ENCODE measurements at places on chromosomes 16 and 17. TPM values are rescaled to one million over a fixed set of nuclear protein-coding genes. Genes with fewer than 3 reads are reported as not detected.

HSD17B2 gene
- polyA plus RNA-seq = not detected

DNA sequence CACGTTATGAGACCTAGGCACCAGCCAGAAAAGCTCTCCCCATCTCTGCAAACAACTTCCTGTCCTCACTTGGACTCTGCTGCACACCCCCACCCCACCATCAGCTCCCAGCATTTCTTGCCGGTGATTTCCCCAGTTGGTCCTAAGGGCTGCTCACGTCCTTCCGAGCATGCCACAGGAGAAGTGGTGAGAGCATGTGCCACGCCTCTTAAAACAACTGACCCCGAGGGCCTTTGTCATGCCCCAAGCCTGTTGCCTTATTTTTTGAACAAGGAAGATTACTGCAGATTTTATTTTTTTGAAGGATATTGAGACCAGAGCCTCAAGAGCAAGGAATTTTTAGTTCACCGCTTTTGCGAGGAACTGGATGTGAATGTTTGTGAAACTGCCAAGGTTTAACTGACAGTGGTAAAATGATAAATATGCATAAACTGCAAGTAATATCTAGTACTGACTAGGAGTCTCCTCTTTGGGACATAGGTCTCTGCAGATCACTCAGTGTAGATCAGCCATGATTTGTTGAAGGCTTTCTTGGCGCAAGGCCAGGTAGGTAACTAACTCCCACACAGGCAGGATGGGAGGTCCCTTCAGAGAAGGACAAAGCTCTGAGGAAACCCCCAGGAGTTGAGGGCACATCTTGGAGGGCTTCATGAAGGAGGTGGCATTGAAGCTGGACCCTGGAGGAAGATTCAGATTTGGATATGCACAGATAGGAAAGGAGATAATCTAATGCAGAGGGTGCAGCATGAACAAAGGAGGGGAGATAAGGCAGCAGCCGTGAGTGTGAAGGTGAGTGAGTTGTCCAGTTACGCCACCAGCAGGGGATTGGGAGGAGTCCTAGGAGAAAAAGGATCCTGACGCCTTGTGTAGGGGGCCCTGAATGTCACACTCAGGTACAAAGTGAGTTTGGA is 44.7 kb downstream of the TMEM132E start:
- no peak for DNase-seq

- peak; percentile 84 for DNase-seq
These were observed 8.5 kb downstream of the TIMM22 start for GRCh38 chr17:1005361-1005946.

- DNase-seq = no peak
These were observed 23.4 kb upstream of the METRNL start for GRCh38 chr17:83055911-83056582.

TP53TG3F gene
- polyA plus RNA-seq = not detected

GRCh38 chr16:28309811-28310311 is 17.5 kb downstream of the SBK1 start:
- DNase-seq = peak; percentile 54

DNA sequence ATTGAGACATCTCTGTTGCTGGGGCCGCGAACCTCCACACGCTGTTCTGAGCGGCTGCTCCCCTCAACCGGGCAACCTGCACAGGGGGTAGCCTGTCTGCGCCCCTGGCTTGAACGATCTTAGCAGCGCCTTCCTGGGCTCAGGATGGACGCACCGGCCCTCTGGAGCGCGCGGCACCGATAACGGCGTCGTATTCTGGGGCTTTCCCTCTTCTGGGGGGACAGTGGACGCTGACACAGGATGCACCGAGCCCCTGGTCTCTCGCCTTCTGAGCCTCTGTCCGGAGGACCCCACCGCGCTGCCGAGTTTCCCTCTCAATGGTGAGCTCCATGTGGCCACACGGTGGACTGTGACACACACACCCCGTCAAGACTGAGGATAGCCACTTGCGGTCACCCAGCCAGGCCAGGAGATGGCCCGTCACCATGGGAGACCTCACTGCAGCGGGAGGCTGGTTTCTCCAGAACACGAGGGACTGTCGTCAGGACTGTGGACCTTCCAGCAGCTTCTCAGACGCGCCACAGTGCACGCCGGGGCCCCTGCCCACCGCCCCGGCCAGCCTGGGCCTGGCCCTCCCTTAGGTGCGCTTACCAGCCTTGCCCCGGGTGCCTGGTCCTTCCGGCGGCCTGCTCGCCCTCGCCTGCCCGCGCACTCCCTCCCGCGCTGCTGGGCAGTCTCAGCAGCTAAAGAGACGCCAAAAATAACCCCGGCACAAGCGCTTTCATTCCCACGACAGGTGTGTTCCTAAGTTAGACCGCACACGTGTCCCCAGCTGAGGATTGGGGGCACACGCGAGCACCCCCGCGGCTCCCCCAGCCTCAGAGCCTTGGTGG is 30.0 kb upstream of the PABPN1L start:
- peak; percentile 76 for DNase-seq

GRCh38 chr17:3447625-3448024 is 14.0 kb upstream of the OR1E2 start:
- no peak for DNase-seq

DNA sequence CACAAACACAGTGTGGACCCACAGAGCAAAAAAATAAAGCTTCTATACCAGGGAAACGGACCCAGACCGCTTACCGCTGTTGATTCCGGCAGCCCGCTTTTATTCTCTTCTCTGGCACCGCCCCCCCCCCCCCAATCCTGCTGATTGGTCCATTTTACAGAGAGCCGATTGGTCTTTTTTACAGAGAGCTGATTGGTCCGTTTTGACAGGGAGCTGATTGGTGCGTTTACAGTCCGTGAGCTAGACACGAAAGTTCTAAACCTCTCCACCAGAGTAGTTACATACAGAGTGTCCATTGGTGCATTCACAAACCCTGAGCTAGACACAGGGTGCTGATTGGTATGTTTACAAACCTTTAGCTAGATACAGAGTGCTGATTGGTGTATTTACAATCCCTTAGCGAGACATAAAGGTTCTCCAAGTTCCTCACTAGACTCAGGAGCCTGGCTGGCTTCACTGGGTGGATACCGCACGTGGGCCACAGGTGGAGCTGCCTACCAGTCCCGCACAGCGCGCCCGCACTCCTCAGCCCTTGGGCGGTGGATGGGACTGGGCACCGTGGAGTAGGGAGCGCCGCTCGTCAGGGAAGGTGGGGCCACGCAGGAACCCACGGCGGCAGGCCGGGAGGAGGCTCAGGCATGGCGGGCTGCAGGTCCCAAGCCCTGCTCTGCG is 92.4 kb downstream of the HAPSTR1 start:
- no peak for DNase-seq

DNA sequence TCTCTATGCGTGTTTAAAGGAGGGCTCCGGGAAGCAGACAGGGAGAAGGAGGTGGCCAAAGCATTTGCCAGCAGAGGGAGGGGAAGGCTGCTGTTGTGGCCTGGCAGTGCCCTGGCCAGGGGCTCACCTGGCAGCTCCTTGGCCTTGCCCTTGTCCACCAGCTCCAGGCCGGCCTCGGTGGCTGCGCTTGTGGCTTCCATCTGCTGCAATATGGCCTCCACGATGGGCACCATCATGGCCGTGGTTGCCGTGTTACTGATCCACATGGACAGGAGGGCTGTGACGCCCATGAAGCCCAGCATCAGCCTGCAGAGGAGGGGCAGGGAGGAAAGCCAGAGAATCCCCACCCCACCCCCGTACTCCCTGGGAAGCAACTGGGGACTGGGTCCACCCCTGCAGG is 9.4 kb downstream of the SLC13A5 start:
- DNase-seq = no peak

GRCh38 chr16:53421248-53421647 is 13.0 kb upstream of the RBL2 start:
- no peak for DNase-seq

- no peak for DNase-seq
These were observed 148.9 kb downstream of the XYLT1 start for GRCh38 chr16:17321824-17322223.

ITGAL gene
- 0.29 TPM for polyA plus RNA-seq

DNA sequence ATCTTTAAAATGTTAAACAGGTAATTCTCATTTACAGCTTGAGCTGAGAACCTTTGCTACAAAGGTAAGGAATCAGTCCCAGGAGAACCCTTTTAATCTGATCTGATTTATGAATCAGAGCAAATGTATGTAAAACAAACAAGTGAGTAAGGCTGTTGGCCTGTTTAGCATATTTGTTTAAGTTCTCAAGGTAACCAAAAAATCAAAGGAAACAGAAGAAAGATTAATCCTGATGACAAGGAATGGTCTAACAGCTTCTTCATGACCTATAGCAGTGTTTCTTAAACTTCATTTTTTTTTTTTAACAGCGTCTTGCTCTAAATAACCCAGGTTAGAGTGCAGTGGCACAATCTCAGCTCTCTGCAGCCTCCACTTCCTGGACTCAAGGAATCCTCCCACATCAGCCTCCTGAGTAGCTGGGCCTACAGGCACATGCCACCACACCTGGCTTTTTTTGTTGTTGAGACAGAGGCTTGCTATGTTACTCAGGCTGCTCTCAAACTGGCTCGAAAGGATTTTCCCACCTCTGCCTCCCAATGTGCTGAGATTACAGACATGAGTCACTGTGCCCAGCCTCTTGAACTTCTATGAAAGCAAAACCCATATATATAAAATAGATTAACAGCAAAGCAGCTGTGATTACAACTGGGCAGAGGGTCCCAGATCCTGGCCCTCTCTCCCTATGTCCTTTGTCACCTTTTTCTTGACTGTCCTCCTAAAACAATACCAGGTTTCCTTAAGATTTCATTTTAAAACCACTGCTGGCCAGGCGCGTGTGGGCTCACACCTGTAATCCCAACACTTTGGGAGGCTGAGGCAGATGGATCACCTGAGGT is 5.1 kb upstream of the JPT1 start:
- DNase-seq = no peak

KRTAP16-1 gene
- polyA plus RNA-seq = not detected

- peak; percentile 86 for DNase-seq
These were observed 1.5 kb downstream of the CCL1 start for GRCh38 chr17:34361478-34362061.

GRCh38 chr17:58191241-58191896 is 1.2 kb upstream of the EPX start:
- DNase-seq = no peak

GRCh38 chr17:75979705-75980187 is 706 bp downstream of the TEN1 start:
- no peak for DNase-seq

SLC22A31 gene
- not detected for polyA plus RNA-seq

- no peak for DNase-seq
These were observed 393.7 kb upstream of the DYNLRB2 start for GRCh38 chr16:80147026-80147655.

BEAN1 gene
- polyA plus RNA-seq = 0.08 TPM

GRCh38 chr16:86611525-86611855 is 33.1 kb downstream of the FOXL1 start:
- no peak for DNase-seq

PRPSAP1 gene
- polyA plus RNA-seq = 24.7 TPM

TMED6 gene
- polyA plus RNA-seq = 0.13 TPM

DNA sequence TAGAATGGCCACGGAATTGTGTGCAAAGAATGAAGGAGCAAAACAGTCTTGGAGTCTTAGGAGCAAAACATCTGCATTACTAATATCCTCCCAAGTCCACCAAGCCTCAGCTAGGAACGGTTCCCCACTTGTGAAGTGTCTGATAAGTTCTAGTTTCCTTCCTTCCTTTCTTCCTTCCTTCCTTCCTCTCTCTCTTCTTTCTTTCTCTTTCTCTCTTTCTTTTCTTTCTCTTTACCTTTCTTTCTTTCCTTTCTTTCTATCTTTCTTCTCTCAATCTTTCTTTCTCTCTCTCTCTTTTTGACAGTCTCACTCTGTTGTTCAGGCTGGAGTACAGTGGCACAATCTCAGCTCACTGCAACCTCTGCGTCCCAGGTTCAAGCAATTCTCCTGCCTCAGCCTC is 160.8 kb downstream of the FOXL1 start:
- DNase-seq = no peak

DNA sequence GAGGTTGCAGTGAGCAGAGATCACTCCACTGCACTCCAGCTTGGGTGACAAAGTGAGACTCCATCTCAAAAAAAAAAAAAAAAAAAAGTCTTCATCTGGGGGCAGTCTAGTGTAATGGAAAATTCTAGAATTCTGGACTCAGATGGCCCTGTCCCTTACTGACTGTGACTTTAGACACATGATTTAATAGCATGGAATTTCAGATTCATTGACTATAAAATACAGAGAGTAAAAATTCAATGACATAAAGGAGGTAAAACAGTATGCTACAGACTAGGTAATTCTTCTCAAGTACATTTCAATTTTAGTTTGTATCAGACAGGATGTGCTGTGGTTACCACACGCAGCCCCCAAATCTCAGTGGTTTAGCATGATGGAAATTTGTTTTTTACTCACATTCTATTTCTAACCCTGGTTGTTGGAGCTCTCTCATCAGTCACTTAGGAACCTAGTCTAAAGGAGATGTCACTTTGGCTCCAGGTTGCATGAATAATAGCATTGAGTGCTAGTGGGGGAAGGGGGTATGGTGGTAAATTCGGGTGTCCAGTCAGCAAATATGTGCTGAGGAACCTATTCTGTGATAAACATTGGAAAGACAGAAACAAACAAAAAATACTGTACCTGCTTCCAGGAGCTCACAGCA is 444.0 kb downstream of the XYLT1 start:
- no peak for DNase-seq

- DNase-seq = no peak
These were observed 350.4 kb downstream of the C16orf95 start for GRCh38 chr16:86966777-86967176.

GRCh38 chr17:63946440-63947363 is 14.6 kb upstream of the CD79B start:
- peak; percentile 76 for DNase-seq

- no peak for DNase-seq
These were observed 8.6 kb downstream of the MAPT start for GRCh38 chr17:45902892-45903346.

DNA sequence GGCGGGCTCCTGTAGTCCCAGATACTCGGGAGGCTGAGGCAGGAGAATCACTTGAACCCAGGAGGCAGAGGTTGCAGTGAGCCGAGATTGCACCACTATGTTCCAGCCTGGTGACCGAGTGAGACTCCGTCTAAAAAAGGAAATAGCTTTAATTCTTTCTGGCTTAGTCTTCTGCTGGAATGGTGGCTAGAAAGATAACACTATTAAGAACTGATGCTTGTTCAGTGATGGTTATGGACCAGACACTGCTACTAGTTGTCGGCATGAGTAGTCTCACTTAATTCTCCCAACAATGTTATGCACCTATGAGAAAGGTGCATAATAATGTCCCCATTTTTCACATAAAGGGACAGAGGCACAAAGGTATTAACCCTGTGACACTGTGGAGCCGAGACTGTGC is 188.7 kb downstream of the HS3ST3A1 start:
- DNase-seq = no peak

DNA sequence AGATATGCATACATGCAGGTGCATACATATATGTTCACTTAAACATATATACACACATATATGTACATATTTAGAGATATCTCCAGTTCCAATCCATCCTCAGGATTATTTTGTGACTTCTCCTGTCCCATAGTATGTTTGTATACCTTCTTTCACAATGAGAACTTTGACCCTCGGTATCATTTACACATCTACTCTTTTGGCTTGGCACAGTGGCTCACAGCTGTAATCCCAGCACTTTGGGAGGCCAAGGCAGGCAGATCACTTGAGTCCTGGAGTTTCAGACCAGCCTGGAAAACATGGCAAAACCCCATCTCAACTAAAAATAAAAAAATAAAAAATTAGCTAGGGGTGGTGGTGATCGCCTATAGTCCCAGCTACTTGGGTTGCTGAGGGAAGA is 148.1 kb upstream of the CCL2 start:
- no peak for DNase-seq

- DNase-seq = no peak
These were observed 2.8 kb upstream of the ABCA8 start for GRCh38 chr17:68957944-68958343.

DNAH9 gene
- 0.01 TPM for polyA plus RNA-seq

CDH15 gene
- 18.0 TPM for polyA plus RNA-seq

GRCh38 chr17:78655251-78655940 is 78.2 kb upstream of the DNAH17 start:
- DNase-seq = no peak
